GM06990 (cell line): ENCODE measurements at places on chromosomes 5 and 9.

- no peak for DNase-seq
Observed at GRCh38 chr9:79578891-79579290, 7.1 kb downstream of the TLE4 start.

DNA sequence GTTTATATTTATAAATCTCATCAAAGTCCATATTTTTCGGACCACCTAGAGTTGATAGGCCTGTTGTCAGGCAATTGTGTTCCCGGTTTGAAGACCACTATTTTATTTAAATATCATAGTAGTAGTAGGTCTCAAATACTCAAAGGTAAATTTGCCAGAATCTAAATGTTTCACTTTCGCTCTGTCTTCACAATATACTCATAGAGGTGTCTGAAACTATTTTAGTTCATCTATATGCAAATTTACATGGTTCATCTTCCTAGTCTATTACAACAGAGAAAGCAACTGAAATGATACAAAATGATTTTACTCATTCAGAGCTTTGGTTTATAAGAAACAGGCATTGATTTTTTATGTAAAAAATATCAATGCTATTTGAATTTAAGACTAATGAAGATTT lies 1897.5 kb downstream of the EFNA5 start:
- no peak for DNase-seq

DNA sequence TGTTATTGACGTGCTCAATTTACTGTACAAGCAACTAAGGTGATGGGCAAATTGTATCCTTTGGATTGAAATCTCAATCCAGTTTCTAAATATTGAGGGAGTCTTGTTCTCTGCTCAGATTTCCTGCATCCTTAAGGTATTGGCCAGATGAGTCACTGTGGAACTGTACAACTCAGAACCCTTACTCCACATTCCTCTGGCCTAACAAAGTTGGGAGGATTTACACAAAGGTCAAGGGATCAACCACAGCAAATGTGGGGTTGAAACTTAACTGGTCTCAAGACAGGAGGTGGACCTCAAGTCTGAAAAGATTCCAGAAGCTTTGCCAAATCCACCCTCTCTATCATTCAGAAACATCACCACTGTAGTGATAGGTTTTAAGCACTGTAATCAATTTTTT lies 81.5 kb upstream of the AGXT2 start:
- no peak for DNase-seq

- no peak for DNase-seq
Observed at GRCh38 chr5:119323601-119324000, 32.2 kb upstream of the TNFAIP8 start.

GRCh38 chr5:7436521-7436920 lies 40.6 kb downstream of the ADCY2 start:
- no peak for DNase-seq

- DNase-seq = peak; percentile 78
Observed at GRCh38 chr9:99105152-99106043, 485 bp downstream of the TGFBR1 start.

- DNase-seq = no peak
Observed at GRCh38 chr9:4211806-4212205, 88.1 kb downstream of the GLIS3 start.

DNA sequence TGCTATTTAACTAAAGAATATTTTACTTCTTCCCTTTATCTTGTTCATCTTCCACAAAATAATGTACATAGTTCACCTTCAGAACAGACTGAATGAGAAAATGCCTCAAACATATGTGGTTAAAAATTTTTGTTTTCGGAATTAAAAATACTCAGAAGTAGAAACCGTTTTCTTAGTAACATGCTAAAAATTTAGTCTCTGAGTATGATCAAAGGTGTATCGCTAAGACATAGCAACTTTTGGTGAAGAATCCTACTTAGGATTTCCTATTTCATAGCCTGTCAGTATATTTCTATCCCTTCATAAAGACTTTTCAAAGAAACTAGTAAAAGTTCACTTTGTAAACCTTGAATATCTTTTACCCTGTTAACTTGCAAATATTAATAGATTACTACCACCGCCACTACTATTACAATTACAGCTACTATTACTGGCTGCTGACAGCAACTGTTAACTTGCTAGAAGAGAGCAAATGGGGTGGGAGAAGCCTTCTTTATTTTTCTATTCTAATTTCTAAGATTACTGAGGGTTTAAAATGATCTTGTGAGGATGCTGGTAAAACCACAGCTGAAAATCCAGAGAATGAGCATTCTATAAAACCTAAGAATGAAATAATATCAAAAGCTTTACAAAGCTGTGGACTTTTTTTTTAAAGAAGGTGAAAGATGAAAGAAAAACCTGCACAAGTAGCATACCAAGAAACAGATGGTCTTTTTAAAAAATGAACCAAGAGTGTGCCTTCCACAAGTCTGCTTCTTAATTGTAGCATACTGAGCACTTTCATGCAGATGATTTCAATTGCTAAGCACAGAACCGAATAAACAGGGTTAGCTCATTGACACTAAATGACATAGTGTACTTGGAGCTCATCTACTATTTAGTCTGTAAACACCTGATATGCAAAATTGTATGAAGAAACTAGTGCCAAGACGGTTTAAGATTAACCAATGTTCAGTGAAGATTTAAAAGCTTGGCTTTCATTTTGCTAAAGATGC lies 246.3 kb upstream of the EFNA5 start:
- no peak for DNase-seq

DNA sequence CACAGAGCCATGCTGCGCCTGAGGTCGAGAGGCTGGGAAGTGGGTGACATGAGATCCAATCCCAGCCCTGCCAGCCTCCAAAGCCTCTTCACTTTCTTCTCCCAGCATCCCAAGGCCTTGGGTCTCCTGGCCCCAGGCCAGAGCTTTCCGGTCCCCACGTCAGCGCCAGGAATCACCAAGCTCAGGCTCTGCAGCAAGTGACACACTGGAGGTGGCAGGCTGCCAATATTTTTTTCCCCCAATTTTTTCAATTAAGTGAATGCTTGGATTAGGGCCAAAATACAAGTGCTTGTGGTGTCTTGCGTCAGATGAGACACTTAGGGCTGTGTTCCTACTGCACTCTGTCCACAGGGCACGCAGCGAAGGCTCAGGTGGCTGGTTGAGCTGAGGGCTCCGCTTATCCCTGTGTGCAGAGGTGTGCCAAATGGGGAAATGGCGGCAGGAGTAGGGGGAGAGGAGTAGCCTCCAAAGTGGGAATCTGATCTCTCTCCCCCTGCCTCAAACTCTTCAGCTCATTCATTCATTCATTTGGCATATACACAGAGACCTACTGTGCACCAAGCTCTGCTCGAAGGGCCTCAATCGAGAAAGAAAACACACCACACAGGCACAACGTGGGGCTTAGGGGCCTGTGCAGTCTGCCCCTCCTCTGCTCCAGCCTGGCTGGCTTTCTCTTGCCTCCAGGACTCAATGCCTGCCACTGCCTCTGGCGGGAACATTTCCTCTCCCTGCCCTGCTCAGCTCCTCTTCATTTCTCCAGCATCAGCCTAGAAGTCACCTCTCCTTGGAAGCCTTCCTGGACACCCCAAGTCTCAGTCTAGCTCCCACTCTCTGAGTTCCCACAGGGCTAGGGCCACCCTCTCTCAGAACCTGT lies 16.6 kb downstream of the SH3PXD2B start:
- no peak for DNase-seq

DNA sequence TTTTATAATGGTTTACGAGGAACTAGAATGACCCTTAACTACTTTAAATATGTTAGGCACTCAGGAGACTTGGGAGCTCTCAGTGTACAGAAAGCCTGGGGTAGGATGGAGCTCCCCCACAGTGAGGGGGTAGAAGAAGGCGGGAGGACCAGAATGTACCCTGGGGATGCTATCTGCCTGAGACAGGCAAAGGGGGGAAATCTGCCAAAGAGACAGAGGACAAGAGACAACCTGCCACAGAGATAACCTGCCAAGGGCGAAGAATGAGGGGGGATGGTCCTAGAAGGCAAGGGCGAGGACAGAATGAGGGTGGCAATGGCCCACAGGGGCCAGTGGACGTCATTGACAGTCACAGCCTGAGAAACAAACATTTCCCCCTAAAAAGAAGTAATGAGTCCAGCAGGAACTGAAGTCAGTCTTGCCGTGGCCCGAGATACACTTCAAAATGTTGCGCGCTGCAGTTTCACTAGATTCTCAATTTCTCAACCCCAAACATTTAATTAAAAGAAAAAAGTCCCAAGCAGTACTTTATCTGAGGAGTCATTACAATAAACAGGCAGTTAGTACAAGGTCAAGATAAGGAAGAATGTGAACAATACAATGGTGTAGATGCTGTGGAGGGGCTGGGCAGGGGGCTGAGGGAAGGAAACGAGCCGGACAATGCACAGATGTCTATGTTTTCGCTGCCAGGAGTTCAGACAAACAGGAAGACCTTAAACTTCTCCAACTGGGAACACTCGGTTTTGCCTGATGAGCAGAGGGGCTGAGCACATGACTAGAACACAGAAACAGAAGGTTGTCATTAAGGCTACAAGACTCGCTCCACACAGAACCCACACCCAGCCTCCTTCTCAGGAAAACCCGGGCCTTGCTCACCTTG lies 125.0 kb downstream of the LHFPL2 start:
- DNase-seq = no peak
